AG09319 (cell line): ENCODE measurements at places on chromosomes 7 and 10.

DNA sequence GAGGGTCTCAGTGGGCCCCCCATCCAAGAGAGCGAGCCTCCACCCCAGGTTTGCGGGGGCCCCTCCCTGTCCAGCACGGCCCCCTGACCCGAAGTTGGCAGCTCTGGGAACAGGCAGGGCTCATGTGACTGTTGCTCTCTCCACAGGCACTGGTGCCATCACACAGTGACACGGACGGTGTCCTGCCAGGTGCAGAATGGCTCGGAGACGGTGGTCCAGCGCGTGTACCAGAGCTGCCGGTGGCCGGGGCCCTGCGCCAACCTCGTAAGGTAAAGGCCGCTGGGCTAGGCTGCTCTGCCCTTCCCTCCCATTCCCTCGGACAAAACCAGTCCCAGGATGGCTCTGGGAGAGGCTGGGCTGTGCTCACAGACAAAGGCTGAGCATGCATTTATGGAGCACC is 57.2 kb downstream of the COL26A1 start:
- DNase-seq: no peak

DNA sequence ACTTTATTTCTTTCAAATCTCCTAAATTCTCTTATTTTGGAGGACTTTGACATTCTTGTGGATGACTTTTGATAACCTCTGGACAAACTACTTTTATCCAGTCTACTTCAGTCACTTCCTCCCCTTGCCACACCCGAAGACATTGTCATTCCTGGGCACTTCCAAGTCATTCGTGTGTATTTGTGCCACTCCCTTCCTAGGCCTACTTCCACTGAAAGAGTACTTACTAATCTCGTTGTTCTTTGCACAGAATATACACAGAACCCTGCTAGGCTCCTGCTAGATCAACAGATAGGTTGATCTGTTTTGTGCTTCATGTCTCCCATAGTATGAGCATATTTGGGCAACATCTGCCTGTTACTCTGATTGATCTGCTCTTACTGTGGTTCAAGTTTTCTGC is 355.4 kb downstream of the HGF start:
- no peak for DNase-seq

GRCh38 chr7:149662591-149663095 is 110.7 kb downstream of the ZNF467 start:
- no peak for DNase-seq

DNA sequence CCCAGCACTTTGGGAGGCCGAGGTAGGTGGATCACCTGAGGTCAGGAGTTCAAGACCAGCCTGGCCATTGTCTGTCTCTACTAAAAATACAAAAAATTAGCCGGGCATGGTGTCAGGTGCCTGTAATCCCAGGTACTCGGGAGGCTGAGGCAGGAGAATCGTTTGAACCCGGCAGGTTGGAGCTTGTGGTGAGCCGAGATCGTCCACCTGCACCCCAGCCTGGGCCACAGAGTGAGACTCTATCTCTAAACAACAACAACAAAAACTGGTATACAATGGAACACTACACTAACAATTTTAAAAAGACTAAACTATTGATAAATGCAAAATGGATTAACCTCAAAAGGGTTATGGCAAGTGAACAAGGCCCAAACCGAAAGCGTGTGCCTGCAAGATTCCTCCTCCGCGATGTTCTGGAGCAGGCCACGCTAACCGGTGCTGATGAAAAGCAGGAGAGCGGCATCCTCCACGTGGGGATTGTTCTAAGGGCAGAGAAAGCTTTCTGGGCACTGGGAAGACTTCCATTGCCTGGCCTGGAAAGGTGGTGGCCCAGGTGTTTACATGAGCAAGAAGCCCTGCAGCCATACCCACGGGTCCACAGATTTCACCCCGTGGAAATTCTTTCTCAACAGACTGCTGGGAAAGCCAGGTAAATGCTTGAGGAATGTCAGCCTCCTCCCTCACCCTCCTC is 53.8 kb downstream of the PDGFA start:
- no peak for DNase-seq

GRCh38 chr7:127910670-127911069 is 120.6 kb downstream of the LRRC4 start:
- no peak for DNase-seq

- no peak for DNase-seq
Measured at GRCh38 chr7:91550931-91551330, 286.7 kb downstream of the FZD1 start.

DNA sequence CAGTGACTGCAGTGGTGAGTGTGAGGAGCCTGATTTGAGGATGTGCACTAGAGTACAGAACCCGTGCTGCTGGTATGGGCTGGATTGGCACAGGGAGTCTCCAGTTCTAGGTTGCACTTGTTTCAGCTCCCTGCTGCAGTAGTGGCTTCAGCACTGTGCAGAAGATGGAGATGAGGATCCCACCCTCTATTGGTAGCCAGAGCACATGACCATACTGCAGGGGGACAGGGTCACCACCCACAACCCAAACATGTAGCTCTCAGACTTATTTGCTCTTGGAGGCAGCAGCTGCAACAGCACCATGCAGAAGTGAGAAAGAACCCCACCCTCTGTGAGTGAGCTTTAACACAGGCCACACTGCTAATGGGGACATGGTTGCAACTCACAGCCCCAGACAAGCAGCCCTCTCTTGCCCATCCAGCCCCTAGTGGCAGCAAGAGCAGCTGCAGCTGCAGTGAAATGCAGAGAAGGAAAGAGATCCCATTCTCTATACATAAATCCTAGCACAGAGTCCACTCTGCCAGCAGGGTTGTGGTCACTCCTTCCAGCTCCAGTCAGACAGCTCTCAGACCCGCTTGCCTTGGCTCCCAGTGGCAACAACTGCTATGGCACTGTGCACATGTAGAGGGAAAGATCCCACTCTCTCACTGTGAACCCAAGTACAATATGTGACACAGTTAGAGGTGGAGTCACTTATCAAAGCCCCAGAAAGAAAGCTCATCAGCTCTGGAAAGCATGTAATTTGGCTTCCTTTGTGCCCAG is 51.4 kb upstream of the SCIN start:
- DNase-seq: no peak

DNA sequence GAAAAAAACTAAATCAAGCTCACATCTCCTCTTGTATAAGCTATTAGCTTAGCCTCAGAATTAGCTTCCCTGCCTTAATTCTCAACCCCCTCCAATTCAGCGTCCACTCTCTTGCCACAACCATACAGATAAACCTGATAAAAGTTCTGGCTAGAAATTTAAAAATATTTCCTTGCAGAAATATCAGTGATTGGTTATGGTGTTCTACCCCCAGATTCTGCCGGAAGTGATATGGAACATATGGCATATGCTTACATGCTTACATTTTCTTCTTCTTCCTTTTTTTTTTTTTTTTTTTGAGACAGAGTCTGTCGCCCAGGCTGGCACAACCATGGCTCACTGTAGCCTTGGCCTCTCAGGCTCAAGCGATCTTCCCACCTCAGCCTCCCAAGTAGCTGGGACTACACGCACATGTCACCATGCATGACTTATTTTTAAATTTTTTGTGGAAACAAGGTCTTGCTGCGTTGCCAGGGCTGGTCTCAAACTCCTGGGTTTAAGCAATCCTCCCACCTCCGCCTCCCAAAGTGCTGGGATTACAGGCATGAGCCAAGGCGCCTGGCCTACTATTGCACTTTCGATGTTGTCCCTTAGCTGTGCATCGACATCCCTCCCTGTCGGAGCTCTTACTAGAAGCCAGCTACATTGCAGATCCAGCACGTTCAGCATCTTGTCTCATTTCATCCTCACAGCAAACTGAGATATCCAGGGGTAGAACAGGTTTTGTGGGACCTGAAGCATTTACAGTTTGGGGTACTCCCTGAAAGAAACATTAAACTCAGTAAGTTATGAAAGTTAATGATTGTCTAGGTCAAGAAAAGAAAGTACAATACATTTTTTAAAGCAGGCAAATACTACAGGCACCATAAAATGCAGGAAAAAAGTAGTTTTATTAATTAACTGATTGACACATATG is 205.6 kb upstream of the TCF7L2 start:
- DNase-seq: no peak

DNA sequence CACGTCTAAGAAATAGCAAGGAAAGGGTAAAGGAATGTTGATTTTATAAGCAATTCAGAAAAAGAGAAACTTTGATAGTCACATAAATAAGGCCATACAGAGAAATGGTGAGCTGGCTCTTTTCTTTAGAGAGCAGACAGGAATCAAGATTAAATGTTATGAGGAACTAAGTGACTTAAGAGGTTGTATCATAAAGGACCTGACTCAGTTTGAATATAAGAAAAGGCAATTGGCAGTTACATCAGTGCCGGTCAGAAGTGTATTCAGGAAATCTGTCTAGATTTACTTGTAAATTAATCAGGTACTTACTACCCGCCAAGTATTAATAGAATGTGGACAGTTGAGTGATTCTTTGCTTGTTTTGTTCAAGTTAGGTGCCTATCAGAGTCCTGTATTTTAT is 2.1 kb downstream of the MRPL32 start:
- no peak for DNase-seq

GRCh38 chr7:128358233-128358632 is 3.3 kb downstream of the PRRT4 start:
- no peak for DNase-seq

- no peak for DNase-seq
Measured at GRCh38 chr7:100435401-100436304, 644 bp downstream of the PPP1R35 start.

- DNase-seq: no peak
Measured at GRCh38 chr7:46763344-46763743, 818.6 kb downstream of the TNS3 start.

DNA sequence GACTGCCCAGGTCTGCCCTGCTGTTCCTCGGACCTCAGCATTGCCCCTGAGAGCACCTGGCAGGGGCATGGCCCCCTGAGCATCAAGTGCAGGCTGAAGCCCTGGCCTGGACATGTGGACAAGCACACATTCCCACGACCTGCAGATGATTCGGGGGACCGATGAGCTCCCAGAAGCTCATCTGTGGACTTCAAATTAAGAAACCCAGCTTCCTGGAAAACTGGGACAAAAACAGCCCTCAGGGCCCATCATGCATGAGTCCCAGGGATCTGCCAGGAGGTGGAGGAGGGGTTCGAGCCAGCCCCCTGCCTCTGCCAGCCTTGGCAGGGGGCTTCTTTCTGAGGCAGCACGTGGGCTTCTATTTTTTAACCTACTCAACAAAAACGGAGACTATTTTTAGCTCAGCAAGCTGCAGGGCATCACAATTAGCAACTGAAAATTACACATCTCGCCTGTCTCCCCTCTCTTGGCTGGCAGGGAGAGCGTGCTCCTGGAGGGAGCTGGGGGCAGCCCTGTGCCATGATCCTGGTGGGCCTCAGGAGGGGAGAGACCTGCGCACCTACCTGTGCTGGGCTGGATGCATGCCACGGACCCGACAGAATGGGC is 51.8 kb downstream of the RASGEF1A start:
- DNase-seq: no peak

DNA sequence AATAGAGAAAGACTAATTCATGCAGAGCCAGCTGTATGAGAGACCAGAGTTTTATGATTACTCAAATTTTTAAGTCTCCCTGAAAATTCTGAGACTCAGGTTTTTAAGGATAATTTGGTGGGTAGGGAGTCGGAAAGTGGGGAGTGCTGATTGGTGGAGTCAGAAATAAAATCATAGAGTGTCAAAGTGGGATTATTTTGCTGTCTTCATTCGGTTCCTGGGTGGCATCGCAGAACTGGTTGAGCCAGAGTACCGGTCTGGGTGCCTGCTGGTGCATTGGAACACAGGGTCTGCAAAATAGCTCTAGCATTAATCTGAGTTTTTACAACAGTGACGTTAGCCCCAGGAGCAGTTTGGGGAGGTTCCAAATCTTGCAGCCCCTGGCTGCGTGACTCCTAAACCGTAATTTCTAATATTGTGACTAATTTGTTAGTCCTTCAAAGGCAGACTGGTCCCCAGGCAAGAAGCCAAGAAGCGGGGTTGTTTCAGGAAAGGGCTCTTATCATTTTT is 32.4 kb downstream of the GPRIN2 start:
- peak; percentile 28 for DNase-seq

- no peak for DNase-seq
Measured at GRCh38 chr7:83921271-83921940, 272.5 kb upstream of the SEMA3E start.

- DNase-seq: no peak
Measured at GRCh38 chr10:50937230-50937907, 51.9 kb upstream of the A1CF start.

DNA sequence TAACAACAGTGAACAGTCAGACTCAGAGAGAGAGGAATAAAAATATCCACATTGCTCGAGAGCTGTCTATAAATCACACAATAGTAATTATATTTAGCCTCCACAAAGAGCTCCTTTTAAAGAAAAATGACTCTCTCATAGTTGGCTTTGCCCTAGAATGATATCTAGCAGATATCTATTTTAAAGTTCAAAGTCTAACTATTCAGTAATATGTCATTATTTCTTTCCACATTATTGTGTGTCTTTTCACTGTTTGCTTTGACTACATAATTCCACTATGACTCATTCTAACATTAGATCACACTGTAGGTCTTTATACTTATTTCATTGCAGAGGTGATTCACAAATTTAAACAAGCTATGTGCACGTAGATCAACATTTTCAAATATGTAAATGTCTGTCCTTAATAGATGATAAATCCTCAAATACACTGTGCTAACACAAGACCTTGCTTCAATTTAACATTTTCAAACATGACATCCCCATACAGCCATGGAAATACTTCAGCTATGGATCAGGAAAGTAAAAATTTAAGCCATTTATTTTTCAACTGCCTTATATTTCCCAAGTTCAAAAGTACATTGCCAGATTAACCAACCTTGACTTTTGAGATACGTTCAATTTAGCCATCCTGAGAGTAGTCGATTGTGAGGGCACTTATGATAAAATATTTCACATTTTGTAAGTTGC is 99.9 kb upstream of the AKR1E2 start:
- DNase-seq: no peak

DNA sequence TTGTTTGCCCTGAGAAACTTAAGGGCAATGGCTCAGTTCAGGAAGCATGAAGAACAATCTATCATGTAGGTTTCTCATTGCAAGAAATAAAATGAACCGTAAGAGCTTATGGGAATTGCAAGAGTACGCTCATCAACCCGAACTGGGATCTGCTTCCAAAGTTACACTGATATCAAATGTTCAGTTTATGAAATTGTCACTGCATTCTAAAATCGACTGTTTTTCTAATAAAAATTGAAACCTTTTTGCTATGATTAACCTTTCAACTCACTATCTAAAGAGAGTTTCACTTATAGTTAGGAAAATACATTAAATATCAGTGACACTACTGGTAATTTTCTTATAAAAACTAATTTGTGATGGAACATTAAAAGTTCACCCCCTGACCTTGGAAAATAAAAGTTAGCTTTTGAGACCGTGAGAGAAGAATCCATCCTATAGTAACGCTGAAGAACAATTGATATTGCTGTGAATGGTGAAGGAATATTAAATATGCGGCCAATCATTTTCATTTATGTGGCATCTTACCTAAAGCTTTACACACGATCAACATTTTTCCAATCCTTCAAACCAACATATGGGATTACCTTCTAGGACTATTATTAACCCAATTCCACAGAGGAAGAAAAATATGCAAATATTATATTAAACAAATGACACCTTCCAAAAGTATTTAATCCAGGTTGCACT is 2.2 kb downstream of the MEOX2 start:
- DNase-seq: no peak

- no peak for DNase-seq
Measured at GRCh38 chr7:31688996-31689395, 2.0 kb downstream of the PPP1R17 start.
